Cortex of kidney (tissue), 1 donor: ENCODE measurements at places on chromosomes 12 and 14.

DNA sequence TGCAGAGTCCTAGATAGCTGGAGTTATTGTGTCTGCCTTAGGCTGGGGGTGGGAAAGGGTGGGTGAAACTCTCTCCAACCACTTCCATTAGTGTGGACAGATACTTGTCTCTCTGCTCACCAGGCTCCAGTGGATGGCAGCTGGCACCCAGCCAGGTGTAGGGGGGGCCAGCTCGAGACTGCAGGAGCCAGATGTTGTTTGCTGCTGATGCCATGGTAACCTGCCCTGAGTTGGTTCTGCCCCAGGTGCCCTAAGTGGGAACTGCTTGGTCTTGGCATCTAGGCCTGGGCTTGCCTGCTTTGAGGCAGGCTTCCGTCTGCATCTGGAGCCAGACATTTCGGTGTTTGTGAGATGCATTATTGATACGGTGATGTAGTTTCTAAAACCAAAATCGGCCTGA, 82.2 kb downstream of the ADCK1 start:
- no peak for DNase-seq

- DNase-seq: no peak
Observed at GRCh38 chr14:36580856-36581831, 1.3 kb downstream of the NKX2-8 start.

GRCh38 chr12:14262771-14263511, 102.5 kb upstream of the ATF7IP start:
- no peak for DNase-seq

DNA sequence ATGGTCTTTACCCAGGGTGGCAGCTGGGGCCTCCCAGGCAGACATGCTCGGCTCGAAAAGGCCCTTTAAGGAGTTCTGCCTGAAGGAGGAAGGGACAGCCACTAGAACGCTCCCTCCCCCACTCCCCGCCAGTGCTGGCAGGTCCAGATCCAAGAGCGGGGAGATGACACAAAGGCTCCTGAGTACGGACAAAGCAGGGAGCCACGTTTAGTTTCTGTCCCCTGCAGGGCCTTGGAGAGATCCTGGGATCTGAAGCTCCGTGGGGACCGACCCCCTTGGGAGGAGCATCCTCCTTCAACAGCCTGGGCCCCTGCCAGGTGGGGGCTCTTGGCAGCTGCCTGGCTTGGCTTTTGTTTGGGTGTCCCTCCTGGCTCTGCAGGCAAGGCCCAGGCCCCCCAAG, 89.7 kb downstream of the ESRRB start:
- no peak for DNase-seq

GRCh38 chr14:96574633-96575632, 72.8 kb downstream of the PAPOLA start:
- DNase-seq: no peak

- no peak for DNase-seq
Observed at GRCh38 chr12:57187222-57188089, 29.1 kb upstream of the NXPH4 start.

DNA sequence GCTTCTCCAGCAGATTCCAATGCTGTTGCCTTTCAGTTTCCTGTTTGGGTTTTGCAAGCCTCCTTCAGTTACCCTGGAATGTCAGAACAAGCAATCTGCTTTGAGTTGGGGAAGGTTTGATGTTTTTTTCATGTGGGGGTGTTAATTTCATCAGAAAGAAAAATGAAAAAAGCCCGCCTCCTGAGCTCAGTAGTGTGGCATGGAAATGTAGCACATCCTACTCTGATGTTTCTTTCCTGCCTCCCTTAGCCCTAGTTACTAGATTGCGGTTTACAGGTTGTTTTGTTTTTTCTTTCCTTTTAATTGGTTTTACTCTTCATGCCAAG, 22.6 kb downstream of the IFNG-AS1 start:
- DNase-seq: no peak

DNA sequence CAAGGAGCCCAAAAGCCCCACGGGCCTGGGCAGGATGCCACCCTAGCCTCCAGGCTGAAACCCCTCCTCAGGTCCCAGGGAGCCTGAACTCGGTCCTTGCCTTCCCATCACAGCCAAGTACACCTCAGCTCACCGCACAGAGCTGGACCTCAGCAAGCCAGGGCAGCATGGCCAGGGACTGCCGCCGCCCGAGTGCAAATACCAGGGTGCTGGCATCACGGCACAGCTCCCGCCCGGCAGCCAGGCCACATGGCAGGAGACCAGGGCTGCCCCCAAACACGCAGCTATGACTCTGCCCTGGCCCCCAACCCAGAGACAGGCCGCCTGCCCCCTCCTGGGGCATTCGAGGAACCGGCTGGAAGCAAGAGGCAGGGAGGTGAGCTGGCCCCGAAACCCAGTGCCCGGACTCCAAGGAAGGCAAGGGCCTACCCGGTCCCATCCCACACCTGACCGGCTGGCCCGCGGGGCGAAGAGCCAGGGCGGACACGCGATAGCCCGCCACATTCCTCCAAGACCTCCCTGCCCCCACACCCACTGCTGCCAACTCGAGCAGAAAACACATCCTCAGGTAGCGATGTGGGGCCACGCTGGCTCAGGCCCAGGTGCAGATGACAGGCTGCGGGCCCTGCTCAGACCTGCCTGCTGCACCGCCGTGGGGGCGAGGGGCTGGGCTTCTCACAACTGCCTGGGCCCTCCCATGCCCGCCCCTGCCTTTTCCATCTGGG, 2.7 kb downstream of the JAG2 start:
- DNase-seq: no peak

DNA sequence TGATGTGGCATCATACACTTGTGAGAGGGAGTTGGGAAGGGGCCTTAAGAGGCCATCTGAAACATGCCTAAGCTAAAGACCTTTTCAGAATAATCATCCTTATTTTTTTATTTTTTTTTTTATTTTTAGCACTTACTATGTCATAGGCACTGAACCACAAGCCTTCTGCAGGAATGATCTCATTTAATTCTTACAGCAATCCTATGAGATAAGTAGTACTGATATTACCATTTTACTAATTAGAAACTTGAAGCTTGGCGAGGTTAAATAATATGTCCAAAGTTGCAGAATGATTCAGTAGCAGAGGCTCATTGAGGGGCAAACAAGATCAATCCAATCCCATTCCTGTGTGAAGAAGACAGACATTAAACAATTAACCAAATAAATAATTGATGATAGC, 33.4 kb upstream of the DDHD1 start:
- DNase-seq: no peak

GRCh38 chr12:66497008-66497897, 181.6 kb downstream of the GRIP1 start:
- no peak for DNase-seq

DNA sequence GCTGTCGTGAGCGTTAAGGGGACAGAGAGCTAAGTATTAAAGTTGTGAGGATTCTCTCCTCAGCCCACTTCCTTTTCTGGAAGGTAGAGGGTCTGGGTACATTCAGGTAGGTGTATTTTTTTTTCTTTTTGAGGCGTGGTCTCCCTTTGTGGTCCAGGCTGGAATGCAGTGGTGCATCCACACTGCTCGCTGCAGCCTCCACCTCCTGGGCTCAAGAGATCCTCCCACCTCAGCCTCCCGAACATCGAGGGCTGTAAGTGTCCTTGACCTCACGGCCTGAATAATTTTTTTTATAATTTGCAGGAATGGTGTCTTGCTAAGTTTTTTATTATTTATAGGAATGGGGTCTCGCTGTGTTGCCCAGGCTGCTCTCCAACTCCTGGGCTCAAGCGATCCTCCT, 1.4 kb downstream of the PUS1 start:
- DNase-seq: no peak

GRCh38 chr12:28035500-28035899, 63.0 kb upstream of the PTHLH start:
- no peak for DNase-seq

DNA sequence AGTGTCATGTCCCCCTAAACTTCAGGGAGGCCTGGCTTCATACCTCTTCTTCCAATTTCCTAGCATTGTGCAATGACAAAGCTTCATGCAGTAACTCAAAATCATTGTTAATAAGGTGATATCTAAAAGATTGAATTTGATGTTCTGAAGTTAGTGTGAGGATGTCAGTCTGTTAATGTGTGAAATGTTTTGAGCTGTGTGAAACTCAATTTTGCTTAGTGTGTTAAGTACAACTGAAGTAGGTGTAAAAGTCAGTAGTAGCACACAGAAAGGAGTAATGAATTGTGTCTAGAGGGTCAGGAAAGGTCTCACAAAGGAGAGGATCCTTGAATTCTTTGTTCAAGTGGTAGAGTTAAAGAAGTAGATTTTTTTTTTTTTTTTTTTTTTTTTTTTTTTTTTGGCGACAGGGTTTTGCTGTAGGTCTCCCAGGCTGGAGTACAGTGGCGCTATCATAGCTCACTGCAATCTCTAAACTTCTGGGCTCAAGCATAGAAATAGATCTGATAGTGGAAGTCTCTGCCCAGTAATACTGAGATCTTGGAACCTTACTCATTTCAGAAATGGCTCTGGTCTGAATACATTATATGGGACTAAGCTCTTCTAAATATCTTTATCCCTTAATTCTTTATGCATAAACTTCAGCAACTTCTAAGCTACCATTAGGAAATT, 63.9 kb downstream of the FUT8 start:
- DNase-seq: no peak

DNA sequence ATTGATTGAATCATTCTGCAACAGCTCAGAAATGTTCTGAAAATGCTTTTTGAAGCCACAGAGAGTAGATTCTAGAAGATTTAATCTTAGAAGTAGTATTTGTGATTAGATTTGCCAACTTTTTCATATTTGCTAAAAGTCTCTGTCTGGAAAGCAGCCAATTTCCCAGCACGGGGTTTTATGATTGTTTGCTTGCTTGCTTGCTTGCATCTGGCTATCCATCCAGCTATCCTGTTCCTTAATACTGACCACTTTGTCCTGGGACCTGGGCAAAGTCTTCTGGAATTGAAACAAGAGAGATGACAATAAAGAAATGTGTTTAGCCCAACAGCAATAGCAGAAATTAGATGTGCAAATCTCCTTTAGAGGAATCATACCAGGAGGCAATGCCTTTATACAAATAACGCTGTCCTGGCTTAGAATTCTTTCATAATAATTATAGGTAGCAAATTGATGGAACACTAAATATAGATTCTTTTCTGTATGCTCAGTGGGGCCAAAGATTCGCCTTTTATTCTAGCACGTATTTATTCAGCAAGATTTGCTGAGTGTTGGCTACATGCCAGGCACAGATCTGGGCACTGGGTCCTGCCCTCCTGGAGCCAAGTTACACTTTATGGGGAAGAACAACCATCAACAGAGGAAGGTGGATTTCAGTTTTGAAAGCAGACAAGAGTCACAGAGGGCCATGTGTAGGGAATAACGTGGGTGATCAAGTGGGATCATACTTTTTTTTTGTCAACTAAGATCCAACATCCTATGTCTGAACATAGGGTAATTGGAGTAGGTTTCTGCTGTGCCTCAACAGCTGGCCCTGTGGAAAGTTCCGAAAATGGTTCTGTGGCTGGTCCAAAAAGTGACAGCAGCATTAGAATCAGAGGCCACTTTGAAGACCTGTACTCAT, 25.3 kb downstream of the MYBPC1 start:
- no peak for DNase-seq

GRCh38 chr14:65095633-65096205, 6.6 kb downstream of the MAX start:
- DNase-seq: no peak

- no peak for DNase-seq
Observed at GRCh38 chr14:99703381-99703780, 19.3 kb downstream of the CYP46A1 start.

GRCh38 chr14:59688224-59689170, 111.9 kb upstream of the CCDC175 start:
- no peak for DNase-seq

GRCh38 chr12:129788506-129789084, 115.2 kb downstream of the TMEM132D start:
- no peak for DNase-seq

DNA sequence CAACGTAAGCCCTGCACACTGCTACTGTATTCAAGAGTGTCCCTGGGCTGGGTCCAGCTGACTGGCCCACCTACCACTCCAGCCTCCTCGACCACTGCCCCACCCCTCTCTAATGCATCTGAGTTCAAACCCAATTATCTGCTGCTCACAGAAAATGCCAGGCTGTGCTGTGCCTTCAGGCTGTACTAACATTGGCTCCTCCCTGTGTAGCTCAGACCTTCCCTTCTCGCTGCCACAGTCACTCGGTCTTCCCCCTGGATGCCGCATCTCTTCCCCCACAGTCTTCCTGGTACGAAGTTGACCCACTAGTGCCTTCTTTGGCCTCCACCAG, 12.1 kb downstream of the FICD start:
- DNase-seq: no peak

DNA sequence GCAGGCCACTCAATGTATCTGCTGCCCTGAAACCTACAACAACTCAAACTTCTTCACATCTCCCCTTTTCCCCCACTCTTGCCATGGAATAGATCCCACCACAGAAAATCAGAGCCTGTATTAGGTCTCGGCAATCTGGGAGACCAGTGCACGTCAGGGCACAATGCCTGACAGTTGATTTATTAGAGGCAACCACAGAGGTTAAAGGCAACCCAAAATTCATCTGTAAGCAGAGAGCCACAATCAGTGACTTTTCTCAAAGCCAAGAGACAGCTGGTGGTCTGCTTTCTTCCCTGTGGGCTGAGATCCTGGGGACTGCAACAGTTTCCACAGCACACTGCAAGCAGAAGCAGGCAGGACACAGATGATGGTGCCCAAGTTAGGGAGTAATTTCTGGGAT, 169.0 kb upstream of the NTF3 start:
- DNase-seq: no peak

DNA sequence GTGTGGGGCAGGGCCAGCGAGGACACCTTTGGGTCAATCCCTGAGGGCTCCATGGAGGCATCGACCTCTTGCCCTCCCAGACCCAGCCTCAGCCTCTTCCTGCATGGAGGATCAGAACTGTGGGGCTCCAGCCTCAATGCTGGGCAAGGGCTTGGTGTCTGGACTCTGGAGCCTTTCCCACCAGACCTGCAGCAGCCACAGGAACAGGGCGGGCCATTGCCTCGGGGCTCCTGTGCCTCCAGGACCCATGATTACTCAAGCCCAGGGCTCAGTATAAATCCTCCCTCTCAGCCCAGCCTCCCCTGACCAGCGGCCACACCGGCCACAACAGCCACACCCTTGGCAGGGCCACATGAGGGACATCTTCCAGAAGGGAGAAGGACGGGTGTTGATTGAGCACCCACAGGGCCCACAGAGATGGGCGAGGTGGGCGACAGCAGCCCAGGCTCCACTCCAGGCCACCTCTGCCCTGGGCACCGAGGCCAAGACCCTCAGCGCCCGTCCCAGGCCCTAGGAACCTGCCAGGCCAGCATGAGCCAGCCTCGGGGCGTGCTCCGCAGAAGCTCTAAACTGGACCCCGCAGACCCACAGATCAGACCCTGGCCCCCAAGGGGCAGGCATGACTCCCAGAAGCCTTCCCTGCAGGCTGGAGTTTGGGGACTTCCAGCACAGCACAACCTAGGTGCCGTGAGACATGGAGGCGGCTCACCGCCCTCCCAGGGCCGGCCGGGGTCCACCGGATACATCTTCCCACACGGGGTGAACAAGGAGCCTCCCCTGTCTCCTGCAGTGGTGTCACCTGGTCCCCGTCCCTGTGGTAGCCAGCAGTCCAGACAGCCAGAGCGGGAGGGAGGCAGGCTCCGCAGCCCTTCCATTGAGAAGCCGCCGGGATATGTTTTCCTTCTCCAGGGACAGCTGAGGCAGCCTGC, 25.1 kb downstream of the NCOR2 start:
- DNase-seq: no peak

- no peak for DNase-seq
Observed at GRCh38 chr12:52235822-52236361, 2.8 kb downstream of the KRT7 start.
